Naive B cell (primary cell): ENCODE measurements at places on chromosomes 7 and 10.

- H3K36me3 ChIP-seq = no peaks in the 10 kb centered on the region
- H3K4me1 ChIP-seq = no peaks in the 10 kb centered on the region
- H3K4me3 ChIP-seq = no peak overlapping the region
- no peak overlapping the region for H3K27ac ChIP-seq
- peaks cover 30% of the 10 kb centered on the region for H3K27me3 ChIP-seq
Observed at GRCh38 chr10:15321431-15322341, 49.4 kb downstream of the FAM171A1 start.

- H3K27me3 ChIP-seq = peaks cover 12% of the 10 kb centered on the region
- H3K36me3 ChIP-seq = no peaks in the 10 kb centered on the region
- no peaks in the 10 kb centered on the region for H3K4me1 ChIP-seq
- H3K27ac ChIP-seq = no peak overlapping the region
Observed at GRCh38 chr10:44051584-44052385, 333.1 kb downstream of the CXCL12 start.

DNA sequence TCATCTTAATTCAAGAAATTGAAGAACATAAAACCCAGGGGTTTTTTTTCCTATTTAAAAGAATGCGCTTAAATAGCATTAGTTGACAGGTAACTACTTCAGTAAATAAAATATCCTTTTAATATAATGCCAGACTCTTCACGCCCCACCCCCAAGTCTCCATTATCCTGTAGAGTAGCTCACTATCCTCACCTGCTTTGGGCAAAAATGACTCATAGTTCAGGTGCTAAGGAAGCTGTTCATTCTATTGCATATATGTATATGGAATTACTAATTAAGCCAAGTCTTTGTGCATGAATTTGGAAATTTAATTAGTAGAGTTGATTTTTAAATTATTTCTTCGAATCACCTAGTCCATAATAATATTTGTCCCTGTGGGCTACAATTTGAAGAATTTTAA, 656.8 kb upstream of the ANKRD30A start:
- H3K27ac ChIP-seq = no peak overlapping the region
- H3K36me3 ChIP-seq = no peaks in the 10 kb centered on the region
- H3K27me3 ChIP-seq = no peaks in the 10 kb centered on the region
- H3K4me3 ChIP-seq = no peak overlapping the region

DNA sequence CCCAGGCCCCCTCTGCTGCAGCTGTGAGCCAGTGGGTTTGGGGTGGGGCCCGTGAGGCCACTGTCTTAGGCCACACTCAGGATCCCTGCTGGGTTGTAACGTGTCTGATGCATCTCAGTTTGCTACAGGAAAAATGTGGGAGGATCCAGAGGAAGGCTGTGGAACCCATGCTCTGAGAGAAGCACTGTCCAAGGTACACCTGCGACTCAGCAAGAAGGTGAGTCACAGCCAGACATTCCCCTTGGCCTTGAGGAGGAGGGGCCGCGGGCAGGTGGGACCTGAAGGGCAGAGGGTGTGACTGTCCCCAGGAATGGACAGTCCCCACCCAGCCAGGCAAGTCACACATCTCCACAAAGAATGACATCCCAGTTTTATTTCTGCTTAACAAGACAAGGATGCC, 27.8 kb upstream of the C10orf120 start:
- no peak overlapping the region for H3K27ac ChIP-seq
- H3K36me3 ChIP-seq = no peaks in the 10 kb centered on the region
- peaks cover 20% of the 10 kb centered on the region for H3K27me3 ChIP-seq
- DNase-seq = no peak

DNA sequence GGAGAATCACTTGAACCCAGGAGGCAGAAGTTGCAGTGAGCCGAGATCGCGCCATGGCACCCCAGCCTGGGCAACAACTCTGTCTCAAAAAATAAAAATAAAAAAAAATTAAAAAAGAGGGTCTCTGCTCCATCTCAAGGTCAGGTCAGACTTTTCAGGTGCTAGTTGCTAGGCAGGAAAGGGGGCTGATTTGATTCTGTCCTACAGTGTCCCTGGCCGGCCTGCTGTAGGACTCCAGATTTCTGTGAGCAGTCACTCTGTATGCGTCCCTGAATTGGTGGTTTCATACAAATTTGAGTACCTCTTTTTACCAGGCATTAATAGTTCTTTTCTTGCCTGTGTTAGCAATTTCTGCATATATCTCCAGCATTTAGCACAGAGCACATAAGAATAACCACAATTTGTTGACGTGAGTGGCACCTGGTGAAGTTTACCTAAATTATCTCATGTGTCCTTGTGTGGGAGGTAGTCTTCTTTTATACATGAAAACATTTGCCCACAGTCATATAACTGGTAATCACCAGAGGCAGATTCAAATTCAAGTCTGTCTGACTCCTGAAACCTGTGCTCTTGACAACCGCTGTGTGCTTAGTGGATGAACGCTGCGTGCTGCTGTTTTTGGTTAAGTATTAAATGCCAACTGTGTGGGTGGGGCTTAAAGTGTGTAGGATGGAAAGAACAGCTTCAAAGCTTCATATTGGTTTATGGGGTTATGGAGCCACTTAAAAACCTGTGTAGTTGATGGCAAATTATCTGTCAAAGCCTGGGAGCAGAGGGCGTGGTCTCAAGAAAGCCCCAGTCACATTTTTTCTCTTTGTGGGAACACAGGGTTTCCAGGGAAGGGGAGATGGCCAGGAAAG, 3.2 kb upstream of the ZNF775 start:
- peaks cover 61% of the 10 kb centered on the region for H3K4me1 ChIP-seq
- no peak overlapping the region for H3K4me3 ChIP-seq
- no peaks in the 10 kb centered on the region for H3K36me3 ChIP-seq
- peak overlapping the region; percentile 82 for H3K27ac ChIP-seq

DNA sequence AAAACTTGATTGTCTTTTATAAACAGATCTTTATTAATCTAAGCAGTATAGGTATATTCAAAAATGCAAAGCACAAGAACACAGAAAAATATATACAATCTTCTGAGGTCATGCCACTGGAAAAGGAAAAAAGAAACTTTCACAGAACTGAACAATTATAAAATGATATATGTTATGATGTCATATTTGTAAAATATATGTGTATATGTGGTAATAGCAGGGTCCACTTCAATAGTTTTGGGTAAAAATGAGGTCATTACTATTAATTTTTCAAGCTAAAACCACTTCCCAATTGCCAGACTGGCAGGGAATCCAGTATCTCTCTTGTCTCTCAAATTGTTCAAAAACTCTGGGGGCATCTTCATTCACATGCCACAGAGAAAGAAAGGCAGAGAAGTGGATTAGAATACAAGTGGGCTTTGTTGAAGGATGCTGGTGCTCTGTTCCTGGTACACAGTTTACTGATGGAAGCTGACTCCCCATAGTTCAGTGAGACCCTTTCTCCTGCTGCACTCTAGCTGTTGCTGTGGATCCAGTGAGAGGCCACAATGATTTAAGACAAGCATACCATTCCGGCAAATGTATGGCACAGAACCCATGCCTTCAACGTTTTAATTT, 19.7 kb downstream of the CTNNA3 start:
- H3K36me3 ChIP-seq = no peaks in the 10 kb centered on the region
- H3K4me1 ChIP-seq = peaks cover 7% of the 10 kb centered on the region
- peaks cover 31% of the 10 kb centered on the region for H3K27me3 ChIP-seq
- no peak overlapping the region for H3K27ac ChIP-seq

DNA sequence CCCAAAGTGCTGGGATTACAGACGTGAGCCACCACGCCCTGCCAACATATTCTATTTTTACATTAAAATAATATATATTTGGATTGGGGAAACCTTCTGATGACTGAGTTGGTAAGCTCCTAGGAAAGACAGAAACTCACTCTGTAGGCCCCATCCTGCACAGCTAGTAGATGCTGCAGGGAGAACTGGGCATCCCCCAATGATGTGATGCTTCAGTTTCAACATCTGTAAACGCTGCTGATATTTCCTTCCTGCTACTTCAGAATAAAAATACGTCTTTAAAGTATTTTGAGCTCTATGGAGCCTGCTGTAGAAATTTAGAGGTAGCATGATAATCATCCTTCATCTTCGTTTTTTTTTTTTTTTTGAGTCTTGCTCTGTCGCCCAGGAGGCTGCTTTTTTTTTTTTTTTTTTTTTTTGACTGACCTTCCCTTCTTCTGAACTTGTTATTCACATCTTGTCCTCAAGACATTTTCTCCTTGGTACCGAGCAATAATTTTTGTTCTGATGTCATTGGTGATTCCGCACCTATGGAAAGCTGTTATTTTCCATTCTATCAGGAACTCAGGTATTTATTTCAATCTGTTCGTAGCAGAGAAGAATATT, 21.8 kb upstream of the INPP5F start:
- H3K4me1 ChIP-seq = peaks cover 85% of the 10 kb centered on the region
- H3K36me3 ChIP-seq = peaks cover 20% of the 10 kb centered on the region
- H3K27ac ChIP-seq = peak overlapping the region; percentile 98
- DNase-seq = peak; percentile 57
- peak overlapping the region; percentile 90 for H3K4me3 ChIP-seq

GRCh38 chr7:76512941-76513816, 2.8 kb downstream of the UPK3B start:
- no peaks in the 10 kb centered on the region for H3K36me3 ChIP-seq

DNA sequence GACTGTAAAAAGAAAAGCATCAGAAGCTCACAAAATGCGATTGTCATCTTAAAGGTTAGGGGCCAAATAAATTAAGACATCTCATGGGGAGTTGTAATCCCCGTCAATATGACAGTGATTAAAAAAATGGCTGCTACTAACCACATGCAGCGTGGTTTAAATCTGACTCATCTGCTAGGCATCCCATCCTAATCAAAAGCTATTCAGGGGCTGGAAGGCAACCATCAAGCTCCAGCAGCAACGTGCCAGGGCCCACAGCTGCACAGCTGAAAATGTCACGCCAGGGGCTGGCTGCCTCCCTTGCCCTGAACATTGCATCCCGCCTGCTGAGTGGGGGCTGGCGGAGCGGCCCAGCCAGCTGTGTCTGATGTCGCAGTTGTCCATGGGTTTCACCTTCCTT, 66.3 kb upstream of the FRMD4A start:
- no peaks in the 10 kb centered on the region for H3K36me3 ChIP-seq
- no peak overlapping the region for H3K4me3 ChIP-seq

- no peaks in the 10 kb centered on the region for H3K36me3 ChIP-seq
- H3K4me1 ChIP-seq = peaks cover 12% of the 10 kb centered on the region
- no peak for DNase-seq
- H3K27me3 ChIP-seq = peaks cover 21% of the 10 kb centered on the region
Observed at GRCh38 chr10:77695186-77695585, 57.6 kb upstream of the KCNMA1 start.

GRCh38 chr10:16816171-16816570, 1.1 kb downstream of the RSU1 start:
- H3K4me1 ChIP-seq = peaks cover 34% of the 10 kb centered on the region
- no peak for DNase-seq
- H3K27me3 ChIP-seq = peaks cover 4% of the 10 kb centered on the region
- peaks cover 8% of the 10 kb centered on the region for H3K36me3 ChIP-seq
